Astrocyte of the spinal cord (primary cell): ENCODE measurements at places on chromosomes 12 and 14.

- DNase-seq = no peak
These were observed 1.9 kb upstream of the SEL1L start for GRCh38 chr14:81535396-81536164.

GRCh38 chr14:75609606-75610475 lies 31.4 kb downstream of the FLVCR2 start:
- peak; percentile 67 for DNase-seq

- DNase-seq = no peak
These were observed 24.7 kb upstream of the B4GALNT1 start for GRCh38 chr12:57657744-57658143.

- no peak for DNase-seq
These were observed 49.0 kb downstream of the LIMA1 start for GRCh38 chr12:50234347-50234746.

DNA sequence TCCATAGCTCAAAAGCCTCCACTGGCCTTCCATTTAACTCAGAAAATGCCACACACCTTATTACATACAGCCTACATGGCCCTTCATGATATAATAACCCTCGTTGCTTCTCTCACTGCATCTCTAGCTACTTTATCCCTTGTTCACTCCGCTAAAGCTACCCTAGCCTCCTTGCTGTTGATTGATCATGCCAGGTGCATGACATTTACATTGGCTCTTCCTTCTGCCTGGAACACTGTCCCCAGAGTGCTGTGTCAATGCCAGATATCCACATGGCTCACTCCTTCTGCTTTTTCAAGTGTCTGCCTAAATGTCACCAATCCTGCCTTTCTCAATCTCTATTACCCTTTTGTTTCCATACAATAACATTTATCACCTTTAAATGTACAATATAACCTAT lies 58.3 kb downstream of the CAND1 start:
- no peak for DNase-seq

DNA sequence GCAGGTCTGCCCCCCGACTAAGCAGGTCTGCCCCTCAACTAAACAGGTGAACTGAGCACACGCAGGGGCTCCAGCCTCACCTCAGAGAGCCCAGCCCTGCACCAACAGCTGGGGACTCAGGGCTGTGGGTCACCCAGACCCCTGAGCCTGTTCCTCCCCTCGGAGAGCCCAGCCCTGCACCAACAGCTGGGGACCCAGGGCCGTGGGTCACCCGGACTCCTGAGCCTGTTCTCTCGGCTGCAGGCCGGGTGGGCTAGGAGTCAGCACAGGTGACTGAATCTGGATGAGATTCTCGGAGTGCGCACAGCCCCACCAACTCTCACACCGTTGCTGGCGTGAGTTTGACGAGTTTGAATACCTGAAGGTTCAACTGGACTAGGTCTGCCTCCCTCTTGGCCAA lies 20.3 kb upstream of the ANKLE2 start:
- DNase-seq = no peak

DNA sequence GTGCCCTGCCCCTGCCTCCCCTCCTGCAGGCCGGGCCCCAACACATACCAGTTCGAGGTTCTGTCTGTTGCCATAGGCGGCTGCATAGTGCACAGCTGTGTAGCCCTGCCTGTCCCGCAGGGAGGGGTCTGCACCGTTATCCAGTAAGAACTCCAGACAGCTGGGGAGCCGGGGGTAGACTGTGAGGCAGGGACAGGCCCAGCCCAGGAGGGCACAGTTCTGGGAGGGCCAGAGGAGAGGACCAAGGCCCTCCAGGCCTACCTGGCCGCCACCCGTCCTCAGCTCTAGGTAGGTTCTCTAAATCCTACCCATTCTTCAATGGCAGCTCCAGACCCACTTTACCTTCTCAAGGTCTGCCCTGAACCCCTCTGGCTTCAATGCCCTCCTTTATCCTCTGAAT lies 9.5 kb downstream of the ANKRD52 start:
- DNase-seq = no peak

DNA sequence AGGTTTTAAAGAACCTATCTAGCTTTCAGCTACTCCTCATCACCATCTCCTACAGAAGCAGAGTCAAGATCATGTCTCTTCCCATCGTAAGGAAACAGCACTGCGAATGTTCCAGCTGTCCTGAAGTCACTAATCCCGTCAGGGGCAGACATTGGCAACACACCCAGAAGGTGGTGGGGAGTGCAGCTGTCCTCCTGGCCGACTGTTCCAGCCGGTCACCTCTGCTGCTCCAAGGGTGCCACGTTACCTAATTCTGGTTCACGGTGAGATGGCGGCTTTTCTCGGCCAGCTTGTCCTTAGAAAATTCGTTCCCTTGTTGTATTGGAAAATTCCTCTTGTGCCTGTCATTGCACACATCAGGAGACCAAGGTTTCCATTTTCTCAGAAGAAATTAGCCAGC lies 196.2 kb downstream of the ZFP36L1 start:
- DNase-seq = no peak

- DNase-seq = no peak
These were observed 9.5 kb downstream of the FANCM start for GRCh38 chr14:45145214-45145613.

GRCh38 chr12:122385171-122386016 lies 37.1 kb downstream of the CLIP1 start:
- no peak for DNase-seq
